ENCODE measurements at places on chromosomes 4 and X.

DNA sequence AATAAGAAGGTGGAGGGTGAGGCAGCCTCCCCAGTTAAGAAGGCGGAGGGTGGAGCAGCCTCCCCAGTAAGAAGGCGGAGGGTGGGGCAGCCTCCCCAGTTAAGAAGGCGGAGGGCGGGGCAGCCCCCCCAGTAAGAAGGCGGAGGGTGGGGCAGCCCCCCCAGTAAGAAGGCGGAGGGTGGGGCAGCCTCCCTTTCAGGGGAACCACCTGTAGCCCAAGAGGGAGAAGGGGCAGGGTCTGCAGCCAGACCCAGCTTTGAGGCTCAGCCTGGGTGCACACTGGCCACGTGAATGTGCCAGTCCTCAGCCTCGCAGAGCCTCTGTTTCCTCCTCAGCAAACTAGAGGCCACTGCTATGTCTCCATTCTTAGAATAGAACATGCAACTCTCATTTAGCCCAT lies 52.6 kb downstream of the HMX1 start:
- no peak for DNase-seq

GRCh38 chrX:150954951-150955350 lies 28.2 kb upstream of the HMGB3 start:
- DNase-seq: no peak

DNA sequence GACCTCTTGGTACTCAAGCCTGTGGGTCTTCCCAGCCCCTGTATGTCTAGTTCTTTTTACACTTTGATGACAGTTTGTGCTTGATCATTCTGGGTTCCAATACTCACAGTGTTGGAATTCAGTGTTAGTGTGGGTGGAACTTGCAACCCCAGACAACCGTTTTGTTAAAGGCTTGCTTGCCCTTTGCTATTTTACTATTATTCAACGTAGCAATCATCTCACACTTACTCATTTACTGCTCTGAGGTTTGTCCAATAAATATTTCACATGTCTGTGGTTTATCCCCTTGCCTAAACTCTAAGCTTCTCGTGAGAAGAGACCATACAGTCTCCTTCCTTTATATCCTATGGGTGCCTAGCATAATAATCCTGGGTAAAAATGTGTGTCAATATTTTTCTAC lies 15.3 kb downstream of the CCNG2 start:
- no peak for DNase-seq

DNA sequence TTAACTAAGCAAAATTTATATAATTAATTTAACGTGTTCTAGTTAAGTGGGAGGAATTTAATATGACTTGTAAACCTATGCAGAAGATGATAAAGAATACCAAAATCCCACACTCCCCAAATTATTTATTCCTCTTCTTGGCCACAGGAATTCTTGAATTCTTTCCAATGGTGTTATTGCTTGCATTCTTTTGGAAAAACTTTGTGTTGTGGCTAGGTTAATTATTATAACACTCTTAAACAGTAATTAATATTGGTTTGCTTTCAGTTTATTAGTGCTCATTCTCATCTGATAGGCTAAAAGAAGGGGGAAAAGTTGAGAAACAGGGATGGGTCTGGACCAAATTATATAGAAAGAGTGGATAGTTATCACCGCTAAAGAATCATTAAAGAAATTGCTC lies 141.5 kb upstream of the PABPC4L start:
- DNase-seq: no peak

- no peak for DNase-seq
Observed at GRCh38 chrX:72576141-72576894, 3.7 kb upstream of the HDAC8 start.

DNA sequence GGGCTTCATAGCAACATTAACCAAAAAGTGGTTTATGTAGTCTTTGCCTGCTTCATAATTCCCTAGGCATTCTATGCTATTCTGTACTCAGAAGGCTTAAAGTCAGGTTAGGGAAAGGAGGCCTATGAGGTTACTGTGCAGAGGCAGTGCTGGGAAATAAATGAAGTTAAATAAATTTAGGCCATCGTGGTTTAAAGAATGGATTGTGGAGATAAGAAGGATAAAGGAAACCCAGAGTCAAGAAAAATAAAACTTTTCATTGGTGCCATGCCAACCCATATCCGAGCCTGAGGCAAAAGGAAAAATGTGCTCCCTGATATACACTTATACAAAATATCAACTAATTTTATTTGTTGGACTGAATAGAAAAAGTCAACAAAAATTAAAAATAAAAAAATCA lies 70.2 kb downstream of the AR start:
- DNase-seq: no peak

DNA sequence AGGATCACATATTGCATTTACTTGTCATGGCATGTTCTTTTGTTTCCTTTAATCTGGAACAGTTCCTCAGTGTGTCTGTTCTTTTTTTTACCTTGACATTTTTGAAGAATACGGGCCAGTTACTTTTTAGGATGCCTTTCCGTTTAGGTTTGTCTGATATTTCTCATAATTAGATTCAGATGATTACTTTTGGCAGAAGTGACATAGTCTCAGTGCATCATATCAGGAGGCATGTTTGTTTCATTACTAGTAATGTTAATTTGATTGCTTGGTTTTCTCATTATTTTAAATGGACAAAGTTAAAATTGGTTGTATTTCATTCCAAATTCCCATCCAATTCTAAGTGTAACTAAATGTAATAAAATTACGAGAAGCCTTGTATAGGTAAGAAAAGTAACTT lies 8.3 kb downstream of the POLR2B start:
- DNase-seq: no peak

DNA sequence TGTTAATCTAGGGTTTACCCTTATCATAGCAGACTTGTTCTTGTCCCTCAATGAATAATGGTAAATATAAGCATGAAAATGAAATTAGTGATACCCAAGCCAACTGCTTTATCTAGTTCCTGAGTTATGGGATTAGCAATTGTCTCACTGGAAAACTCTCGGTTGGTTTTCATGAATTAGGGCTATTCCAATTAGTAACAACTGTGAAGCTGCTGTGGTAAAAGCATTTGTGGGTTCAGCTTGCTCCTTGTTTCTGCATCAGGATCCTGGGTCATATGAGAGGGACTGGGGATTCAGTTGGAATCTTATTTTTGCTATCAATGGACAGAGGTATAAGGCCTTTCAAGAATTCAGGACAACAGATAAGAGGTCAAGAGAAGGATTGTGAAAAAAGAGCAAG lies 50.2 kb downstream of the DCX start:
- no peak for DNase-seq

DNA sequence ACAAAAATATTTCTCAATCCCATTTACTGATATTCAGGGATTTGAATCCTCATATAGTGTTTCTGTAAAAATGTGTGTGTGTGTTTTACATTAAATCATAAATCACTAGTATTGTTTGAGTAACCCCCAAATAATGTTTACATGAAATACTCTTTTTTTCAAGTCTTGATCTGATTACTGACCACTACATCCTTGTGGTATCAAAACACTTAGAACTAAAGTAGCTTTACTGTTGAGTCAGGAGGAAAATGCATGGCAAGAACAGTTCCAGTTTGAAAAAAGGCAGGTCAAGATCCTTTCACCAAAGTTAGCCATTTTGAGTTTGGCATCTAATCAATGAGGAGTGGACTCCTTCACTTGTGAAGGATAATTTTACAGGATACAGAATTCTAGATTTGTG lies 3.6 kb upstream of the WDR19 start:
- no peak for DNase-seq

GRCh38 chrX:17036171-17036961 lies 89.9 kb downstream of the REPS2 start:
- DNase-seq: no peak

- no peak for DNase-seq
Observed at GRCh38 chrX:79412166-79412565, 45.0 kb upstream of the ITM2A start.

DNA sequence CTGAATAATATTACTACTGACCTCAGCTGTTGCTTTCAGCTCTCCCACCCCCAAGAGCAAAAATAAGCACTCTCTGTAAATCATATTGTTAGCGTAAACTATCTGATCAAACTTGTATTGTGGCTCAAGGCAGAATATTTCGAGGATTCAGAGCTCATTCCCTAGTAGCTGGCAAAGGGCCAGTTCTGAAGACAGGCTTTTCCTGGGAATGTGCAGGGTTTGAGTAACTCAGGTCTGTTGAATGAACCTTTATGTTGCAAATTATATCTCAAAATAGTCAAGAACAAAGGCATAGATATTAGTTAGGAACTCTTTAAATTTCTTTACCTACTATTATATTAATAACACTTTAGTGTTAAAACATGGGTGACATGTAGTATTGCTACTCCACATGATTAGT lies 454.9 kb downstream of the CCSER1 start:
- DNase-seq: no peak

DNA sequence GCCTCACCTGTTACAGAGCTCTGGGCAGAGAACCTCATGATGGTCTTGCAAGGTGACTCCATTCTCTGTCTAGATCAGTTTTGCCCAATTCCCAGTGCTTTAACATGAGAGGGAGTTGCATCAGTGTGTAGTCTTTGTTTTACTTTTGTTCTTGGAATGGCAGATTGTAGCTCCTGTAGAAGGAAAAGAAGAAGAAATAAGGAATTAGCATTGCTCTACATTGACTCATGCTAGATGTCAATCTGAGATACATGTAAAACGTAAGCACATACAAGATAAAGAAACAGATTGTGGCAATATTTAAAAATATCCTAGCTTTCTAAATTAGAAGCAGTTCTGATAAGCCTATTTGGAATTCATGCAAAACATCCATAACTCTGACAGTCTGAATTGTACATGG lies 16.0 kb upstream of the PPEF1 start:
- no peak for DNase-seq

DNA sequence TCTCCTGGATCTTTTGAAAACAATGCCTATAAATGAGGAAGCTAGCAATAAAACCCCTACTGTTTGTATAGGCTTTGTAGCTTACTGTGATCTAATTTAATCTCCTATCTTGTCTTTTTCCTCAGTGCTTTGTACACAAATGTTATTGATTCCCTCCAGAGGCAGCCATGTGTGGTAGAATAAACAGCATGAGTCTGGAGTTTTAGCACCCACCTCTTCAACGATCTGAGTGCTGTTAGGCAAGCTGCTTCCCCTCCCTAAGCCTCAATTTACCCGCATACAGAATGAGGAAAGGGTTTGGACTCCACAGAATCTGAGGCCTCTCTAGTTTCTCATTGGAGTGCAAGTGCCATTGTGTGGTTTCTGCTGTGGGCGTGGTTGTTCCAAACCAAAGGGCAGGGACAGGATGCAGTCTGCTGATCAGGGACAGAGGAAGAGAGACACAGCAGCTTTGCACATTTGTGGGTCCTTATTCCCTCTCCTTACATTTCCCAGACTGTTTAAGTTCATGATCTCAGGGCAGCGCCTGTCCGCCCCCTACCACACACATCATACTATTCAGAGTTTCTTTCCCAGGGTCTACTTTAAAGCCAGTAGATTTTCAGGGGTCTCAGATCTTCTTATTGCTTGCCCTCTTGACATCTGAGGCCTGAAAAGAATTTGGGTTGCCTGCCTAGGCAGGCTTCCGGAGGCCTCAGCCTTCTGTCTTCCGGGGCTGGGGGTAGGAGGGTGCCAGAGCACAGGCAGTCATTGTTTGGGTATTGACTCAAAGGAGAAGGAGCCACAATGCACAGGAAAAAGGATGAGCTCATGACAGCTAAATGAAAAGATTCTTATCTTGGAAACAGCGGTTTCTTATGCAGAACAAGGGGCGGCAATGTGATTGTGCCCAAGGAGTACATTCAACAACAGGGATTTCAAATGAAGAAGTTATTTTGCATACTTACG lies 114.9 kb upstream of the TEX13D start:
- DNase-seq: no peak

DNA sequence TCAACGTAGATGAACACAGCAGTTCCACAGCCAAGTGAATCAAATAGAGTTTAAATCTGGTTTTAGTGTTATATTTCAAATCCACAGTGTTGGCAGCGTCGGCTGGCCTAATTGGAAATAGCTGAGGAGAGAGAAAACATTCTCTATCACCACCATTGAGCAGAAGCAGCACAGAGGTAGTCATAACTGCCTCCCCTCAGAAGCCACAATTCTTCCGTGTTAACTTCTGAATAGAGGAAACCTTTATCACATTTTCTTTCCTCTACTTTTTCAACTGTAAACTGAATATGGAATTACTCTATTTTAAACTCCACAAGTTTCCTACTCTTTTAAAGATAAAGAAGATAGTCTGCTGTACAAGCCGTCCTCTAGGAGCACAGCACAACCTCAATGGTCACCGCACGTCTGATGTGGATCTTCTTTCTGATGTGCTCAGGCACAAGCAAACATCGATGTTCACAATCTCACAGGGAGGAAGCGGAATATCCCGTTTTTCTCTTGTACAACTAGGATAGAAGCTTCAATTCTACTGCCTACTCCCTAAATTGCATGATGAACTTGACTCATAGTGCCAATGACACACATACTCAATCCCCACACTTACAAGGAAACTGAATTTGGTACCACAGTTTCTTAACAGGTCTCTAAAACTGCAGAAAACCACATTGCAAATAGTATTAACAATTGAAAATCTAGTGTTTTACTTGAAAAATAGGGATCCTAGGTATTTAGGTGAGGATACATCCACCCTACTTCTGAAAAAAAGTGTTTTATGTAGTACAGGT lies 217.8 kb upstream of the ETNPPL start:
- DNase-seq: no peak

- no peak for DNase-seq
Observed at GRCh38 chrX:74467656-74468055, 46.4 kb downstream of the SLC16A2 start.

DNA sequence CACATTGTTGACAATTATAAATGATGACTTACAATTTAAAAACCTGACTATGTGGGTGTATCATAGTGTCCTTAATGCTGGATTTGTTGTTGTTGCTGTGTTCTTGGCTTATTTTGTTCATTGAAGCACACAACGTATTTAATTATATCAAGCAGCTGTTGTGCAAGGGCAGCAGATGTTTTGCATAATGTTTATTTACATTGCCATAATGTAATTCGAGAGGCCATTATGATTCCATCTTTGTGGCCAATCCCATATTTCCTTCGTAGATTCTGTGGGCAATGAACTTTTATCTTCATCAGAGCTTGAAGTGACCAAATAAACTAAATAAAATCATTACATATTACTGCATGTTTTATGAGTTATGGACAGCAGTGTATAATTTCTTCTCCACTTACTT lies 422.6 kb upstream of the GALNTL6 start:
- no peak for DNase-seq

DNA sequence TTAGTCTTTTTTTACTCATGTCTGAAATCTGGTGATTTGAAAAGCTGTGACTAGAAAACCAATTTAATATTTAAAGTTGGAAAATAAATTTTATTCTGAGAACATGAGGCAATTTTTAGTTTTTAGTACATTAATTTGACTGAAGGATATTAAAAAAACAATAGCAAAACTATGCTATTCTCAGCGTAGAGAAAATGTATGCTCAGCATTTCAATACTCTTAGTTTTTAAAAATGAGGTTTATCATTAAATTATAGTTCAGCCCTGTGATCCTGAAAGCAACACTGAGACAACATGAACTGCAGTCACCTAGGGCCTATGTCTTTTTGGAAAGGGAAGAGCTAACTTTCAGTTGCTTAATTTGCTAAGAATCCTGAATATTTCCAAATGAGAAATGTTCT lies 9.5 kb downstream of the GALNT7 start:
- no peak for DNase-seq

- no peak for DNase-seq
Observed at GRCh38 chr4:8495803-8496202, 55.2 kb downstream of the TRMT44 start.
